ENCODE measurements at places on chromosomes 16 and 17.

DNA sequence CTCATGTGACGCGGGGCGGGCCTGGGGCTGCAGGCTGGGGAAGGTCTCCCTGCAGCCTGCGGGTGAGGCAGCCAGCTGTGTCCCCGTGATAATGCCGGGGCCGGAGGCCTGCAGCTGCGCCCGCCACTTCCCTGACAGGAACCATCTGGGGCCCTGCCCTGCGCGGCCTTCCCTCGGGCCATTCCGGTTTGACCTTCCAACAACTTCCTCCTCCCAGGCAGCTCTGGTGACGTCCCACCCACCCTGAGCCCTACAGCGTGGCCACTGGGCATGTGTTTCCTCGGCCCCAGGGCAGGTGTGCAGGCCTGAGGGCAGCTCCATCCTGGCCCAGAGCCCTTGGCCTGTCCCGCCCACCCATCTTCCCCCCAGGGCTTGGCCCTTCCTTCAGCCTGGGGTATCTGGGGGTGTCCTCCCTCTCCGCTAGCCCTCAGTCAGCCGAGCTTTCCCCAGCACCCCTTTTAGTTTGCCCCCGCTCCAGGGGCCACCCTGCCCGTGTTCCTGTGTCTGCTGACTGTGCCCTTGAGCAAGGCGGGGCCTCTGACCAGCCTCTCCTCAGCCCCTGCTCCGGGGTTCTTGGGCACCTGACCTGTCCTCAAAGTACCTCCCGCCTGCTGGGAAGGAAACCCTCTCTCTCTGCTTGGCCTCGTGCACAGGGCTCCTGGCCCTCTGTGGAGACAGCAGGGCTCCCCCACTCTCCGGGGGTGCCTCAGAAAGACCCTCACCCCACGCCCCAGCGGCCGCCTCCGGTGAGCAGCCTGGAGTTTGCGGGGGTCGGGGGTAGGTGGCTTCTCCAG lies at the start of gene CBFA2T3:
Gene CBFA2T3, minus strand, starts transcription at position 190 of the 794 bp plus-strand sequence. CDS start 400 bp downstream, outside the sequence.
- DNase-seq, result no peak

DNA sequence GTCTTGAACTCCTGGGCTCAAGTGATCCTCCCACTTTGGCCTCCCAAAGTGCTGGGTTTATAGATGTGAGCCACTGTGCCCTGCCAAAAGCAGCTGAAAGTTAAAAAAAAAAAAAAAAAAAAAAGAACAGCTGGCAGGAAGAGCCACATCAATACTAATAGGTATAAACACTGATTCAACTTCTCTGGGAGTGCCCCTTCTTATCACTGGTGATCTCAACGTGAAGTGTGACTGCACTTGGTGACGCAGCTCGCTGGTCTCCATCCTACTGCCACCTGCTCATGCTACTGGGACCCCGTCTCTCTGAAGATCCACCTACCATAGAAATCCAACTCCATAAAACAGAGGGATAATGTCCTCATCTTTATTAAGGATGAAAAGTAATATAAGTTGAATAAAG lies 40.8 kb downstream of the RNF157 start:
- peak; percentile 51 for DNase-seq

- DNase-seq, result no peak
These were observed 38.4 kb downstream of the ERN1 start for GRCh38 chr17:64091571-64091970.

DNA sequence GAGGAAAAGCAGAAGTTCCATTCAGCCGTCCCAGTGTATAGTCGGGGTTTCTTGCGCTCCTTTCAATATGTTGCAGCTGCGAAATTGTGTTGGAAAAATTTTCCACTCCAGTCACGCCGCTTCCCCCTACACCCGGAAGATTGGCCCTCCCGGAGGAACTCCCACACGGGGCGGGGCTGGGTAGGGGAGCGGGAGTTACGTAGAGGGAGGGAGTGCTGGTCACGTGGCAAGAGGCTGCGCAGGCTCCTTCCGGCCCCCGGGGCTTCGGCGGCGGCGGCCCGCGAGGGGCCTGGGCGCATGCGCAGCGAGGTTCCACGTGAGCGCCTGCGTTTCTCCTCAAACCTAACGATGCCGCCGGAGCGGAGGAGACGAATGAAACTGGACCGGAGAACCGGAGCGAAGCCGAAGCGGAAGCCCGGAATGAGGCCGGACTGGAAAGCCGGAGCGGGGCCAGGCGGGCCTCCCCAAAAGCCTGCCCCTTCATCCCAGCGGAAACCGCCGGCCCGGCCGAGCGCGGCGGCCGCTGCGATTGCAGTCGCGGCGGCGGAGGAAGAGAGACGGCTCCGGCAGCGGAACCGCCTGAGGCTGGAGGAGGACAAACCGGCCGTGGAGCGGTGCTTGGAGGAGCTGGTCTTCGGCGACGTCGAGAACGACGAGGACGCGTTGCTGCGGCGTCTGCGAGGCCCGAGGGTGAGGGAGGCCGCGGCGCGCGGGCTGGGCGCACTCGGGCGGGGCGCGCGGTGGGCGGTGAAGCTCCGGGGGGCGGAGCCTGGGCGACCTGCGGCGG lies at the start of gene UTP18:
Gene UTP18, plus strand, starts transcription at position 310 of the 787 bp plus-strand sequence. Its CDS starts 39 bp downstream, at position 349.
- peak; percentile 93 for DNase-seq

DNA sequence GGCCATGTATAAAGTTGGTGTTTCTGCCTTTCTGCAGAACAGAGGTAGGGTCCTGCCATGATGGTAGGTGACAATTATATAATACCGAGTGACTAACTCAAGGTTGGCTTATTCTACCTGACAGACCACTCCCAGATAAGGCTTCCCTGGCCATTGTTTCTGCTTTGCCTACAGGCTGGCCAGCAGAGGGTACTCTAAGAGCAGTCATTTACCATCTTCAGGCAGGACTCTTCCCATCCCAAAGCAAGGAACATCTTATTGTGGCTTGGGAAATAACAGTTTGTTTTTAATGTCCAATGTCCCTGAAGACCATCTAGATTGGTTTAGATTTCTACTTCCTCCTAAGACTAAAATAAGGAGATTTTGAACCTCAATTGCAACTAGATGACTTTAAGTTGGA lies 74.1 kb downstream of the SNX11 start:
- no peak for DNase-seq

GRCh38 chr17:76326306-76326705 lies 18.2 kb upstream of the QRICH2 start:
- DNase-seq, result no peak

DNA sequence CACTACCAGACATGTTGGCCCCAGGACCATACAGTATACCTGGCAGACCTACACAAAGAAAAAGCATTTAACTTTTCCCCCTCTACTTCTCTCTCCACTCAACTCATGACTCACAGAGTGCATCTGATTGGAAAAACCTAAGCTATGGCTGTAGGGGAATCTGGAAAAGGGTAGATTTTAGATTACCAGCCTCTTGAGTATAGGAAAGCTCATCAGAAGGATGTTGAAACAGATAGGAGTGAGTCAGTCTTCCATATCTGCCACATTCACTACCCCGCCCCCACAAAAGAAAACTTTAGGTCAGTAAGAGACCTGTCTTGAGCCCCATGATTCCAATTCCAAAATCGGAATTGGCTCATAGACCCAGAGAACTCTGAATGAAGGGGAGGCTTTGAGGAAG lies 12.3 kb downstream of the KRT9 start:
- DNase-seq, result no peak

DNA sequence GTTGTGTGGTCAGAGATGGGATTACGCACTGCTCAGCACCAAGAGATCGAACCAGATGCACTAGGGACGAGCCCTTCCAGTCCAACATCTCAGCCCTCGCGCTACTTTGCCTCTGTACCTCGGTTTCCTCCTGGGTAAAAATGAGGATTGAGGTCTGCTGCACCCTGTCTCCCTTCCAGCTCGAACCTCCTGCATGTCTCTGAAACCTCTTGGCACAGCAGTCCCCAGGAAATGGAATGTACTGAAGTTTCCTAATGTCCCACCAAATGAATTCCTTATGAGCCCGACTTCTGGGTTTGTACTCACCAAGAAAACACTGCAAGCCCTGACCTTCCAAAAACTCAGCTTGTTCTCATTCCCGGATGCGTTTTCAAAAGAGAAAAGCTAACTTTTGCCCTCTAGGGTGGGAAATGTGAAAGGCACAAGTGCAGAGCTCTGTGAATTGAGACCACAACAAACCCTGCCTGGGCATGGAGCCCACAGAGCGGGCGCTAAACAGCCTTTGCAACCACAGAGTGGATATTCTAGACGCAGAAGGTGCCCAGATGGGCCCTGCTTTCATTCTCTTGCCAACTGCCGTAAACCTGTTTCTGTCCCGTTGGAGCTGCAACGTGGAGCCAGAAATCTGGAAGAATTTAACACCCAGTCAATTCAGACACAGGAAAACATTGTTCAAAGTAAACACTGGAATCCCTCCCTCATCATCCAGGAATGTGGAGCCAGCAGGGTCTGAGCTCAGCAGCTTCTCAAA lies 10.3 kb downstream of the CDRT4 start:
- no peak for DNase-seq

- no peak for DNase-seq
These were observed 96.9 kb downstream of the RAB11FIP4 start for GRCh38 chr17:31488264-31488981.

- no peak for DNase-seq
These were observed at the start of gene SAMD14 for GRCh38 chr17:50129728-50130558. Gene SAMD14 (minus strand): TSS chr17:50130160. CDS start chr17:50124959, 5,201 bp downstream.

GRCh38 chr16:81204798-81205680 lies 33.5 kb upstream of the BCO1 start:
- peak; percentile 40 for DNase-seq

- DNase-seq, result no peak
These were observed 16.4 kb downstream of the CDH13 start for GRCh38 chr16:82643136-82643535.

- no peak for DNase-seq
These were observed 99.5 kb upstream of the AXIN2 start for GRCh38 chr17:65660947-65661346.

- no peak for DNase-seq
These were observed 14.7 kb downstream of the SPNS2 start for GRCh38 chr17:4513113-4514032.
